T-cell (primary cell): ENCODE measurements at places on chromosomes 5 and 9. TPM values are rescaled to one million over a fixed set of nuclear protein-coding genes. Genes with fewer than 3 reads are reported as not detected.

DNA sequence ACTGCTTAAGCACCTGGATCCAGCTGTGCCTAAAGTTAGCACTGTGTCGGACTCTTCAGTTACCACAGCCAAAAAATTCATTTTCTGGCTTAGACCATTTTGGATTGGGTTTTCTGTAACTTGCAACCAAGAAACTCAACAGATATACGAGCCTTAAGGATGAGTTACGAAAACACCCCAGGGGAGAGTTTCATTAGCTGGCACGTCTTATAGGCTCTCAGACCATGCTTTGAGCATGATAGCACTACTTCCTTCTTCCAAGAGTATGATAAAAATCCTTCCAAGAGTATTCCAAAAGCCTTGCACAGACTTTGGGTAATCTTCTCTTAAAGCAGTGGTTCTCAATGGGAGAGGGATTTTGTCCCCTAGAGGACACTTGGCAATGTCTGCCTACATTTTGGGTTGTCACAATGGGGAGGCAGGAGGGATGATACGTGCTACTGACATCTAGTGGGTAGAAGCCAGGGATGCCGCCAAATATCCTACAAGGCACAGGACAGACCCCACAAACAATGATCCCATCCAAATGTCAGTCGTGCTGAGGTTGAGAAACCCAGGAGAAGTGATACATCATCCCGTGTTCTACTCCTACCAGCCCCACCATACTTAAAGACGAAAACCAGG, 64.8 kb downstream of the SMIM23 start:
- DNase-seq, result no peak

DNA sequence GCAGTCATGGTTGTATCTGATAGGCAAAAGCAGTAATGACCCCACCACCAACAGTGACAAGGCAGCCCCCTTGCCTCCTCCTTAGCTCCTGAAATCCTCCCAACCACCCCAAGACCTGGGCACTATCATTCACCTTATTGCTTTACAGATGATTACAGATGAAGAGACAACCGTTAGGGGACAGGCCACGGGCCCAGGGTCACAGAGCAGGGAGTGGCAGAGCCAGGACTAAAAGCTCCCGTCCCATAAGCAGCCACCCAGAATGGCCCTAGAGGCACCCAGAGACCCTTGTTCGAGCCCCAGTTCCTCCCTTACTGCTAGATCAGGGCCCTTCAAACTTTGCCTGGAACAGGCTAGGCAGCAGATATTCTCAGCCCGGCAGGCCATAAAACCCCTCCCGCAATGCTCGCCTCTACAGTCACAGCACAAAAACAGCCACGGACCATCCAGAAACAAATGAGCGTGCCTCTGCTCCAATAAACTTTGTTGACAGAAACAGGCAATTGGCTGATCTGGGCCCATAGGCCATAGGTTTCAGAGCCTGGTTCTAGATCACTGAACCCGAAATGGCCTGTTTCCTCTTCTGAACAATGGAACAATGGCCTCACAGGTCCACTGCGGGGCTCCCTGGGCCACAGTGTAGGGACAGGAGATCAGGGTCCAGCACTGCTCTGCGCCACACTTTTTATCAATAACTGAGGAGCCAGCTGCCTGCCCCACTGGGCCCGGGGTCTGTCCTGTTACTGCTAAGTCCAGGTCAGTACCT, 67.0 kb downstream of the LRSAM1 start:
- no peak for DNase-seq

DNA sequence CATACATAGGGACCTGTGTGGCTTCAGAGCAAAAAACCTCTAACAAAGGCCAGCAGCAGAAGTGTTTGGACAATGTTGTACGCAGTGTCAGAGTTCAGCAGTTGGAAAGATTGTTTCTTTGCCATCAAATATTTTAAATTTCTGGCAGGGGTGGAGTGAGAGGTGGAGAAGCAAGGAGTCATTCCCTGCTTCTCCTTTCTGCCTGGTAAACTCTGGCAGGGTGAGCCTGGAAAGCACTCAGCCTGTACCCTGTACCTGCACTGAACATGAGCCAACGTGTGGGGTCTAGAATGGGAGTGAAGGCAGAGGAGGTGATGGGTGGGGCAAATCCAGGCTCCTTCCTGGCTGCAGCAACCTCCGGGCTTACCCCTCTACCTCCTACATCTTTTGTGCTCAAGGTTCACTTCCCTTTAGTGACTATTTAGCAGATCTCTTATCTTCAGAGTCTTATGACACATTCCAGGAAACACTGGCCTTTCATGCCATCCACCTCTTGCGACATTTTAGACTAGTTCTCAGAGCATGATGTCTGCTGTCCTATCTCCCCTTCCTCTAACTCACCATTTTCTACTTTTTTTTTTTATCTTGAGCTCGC, 445.0 kb upstream of the PIK3R1 start:
- DNase-seq, result no peak

- no peak for DNase-seq
Measured at GRCh38 chr9:87578625-87579024, 81.0 kb downstream of the DAPK1 start.

DNA sequence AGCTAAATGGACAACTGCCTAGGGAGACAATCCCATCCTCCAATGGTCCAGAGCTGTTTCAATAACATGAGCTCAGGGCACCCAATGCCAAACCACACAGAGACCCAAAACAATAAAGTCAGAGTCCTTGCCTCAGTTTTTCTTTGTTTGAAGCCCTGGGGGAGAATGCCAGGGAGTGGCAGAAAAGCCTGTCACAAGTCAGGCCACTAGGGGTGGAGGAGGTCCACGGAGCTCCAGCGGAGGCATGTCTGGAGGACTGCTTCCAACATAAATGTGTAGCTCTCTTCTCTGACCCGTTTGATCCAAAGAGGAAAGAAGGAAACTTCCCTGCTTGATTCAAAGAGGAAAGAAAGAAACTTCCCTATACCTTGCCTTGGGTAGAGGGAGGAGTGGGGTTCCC, 175.3 kb downstream of the HSPA4 start:
- DNase-seq, result no peak

- peak; percentile 10 for DNase-seq
Measured at GRCh38 chr5:132225165-132226032, 2.3 kb downstream of the P4HA2 start.

DNA sequence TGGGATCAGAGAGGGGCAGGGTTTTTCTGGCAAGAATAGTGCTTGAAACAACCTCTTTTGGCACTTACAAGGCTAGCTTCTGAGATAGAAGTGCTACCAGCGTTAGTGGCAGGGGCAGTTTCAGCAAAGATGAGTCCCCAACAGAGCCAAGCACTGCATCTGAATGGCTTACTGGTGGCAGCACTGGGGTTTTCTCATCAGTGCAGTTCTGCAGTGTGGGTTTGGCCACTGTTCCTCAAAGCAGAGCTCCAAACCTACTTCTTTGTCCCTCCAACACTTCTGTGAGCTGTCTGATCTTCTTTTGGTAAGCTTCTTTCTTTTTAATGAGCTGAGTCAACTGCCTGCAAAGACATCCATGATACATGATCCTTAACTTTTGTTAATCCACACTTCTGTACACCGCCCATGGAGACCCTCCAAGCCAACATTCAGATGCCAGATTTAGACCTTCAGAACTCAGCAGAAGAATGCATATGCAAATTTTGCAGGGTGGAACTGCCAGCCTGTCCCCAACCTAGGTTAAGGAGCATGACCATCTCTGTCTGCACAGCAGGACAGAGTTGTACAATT, 29.9 kb upstream of the FSTL4 start:
- DNase-seq, result no peak

- DNase-seq, result peak; percentile 40
Measured at GRCh38 chr5:174311531-174312269, 266.2 kb downstream of the NSG2 start.

Gene BSPRY
- 0.85 TPM for total RNA-seq
